ENCODE measurements at places on chromosomes 3 and 15.

DNA sequence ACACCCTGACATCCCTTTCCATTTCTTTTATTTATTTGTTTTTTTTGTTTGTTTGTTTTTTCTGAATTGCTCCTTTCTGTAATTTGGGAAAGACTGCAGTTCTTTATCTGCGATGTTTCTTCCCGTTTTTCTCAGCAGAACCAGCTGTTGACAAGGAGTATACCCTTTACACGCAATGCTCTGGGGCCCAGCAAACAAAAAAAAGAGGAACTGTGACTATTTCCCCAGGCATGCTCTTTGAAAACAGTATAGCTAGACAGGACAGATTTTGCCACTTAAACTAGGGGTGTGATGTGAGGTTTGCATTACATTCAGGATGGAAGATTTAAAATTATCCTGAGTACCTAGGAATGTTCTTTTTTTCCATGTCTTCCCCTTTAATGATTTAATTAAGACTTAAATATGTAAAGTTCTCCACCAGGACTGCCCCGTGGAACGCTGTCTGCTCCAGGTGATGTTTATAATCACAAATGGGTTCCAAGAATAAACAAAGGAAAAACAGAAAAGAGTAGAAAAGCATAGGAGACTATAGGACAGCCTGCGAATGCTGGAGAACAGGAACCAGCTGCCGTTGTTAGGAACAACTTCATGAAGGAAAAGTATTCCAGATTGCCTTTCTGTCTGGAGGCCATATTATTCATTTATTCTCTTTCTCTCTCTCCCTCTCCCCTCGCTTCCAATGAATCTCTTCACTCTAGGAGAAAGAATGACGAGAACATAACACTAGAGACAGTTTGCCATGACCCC is 43.3 kb downstream of the TGFBR2 start:
- no peak for DNase-seq

- DNase-seq = no peak
Observed at GRCh38 chr3:170154084-170154483, 27.4 kb downstream of the PHC3 start.

DNA sequence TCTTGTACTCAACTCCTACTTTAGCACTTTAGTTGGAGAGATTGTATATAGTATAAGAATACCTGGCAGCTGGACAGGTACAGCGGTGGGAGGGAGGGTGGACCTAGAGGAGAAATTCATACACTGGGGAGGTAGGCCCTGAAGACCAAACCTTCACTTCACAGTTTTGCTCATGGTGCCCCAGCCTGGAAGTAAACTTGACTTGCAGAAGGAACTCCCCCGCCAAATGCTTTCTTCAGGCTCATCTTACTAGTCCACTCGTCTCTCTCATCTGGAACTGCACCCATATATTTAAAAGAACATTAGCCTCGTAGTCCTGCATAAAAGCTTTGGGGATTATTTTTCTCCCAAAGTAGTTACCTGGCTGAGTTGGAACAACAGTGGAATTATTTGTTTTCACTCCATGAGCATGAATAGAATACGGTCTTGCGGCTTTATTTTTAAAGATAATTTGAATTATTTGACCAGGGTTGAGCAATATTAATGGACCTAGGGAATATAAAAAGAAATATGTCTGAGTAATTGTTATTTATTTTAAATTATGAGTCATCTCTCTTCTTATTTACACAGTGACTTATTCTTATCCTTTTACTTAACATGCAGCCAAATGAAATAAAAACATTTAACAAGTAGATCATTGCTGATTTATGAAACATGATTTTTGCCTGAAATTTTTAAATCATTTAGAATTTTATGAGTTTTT is 25.5 kb upstream of the CP start:
- DNase-seq = no peak

GRCh38 chr3:150357923-150358607 is 50.0 kb upstream of the TSC22D2 start:
- DNase-seq = no peak

DNA sequence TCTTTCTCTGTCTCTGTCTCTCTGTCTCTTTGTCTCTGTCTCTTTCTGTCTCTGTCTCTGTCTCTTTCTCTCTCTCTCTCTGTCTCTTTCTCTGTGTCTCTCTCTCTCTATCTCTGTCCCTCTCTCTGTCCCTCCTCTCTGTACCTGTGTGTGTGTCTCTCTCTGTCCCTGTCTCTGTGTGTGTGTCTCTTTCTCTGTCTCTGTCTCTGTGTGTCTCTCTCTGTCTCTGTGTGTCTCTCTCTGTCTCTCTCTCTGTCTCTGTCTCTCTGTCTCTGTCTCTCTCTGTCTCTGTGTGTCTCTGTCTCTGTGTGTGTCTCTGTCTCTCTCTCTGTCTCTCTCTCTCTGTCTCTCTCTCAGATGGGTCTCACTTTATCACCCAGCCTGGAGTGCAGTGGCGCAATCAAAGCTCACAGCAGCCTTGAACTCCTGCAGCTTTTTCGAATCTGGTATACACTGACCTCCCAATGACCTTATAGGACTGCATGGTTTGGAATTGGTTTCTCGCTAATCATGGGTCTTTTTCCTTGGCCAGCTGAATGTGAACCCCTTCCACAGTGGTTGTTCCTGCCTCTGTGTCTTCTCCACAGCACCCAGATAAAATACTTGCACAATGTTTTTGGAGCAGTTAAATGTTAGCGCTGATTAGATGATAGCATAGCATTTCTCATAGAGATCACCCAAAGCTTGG is 102.6 kb upstream of the KLHL25 start:
- no peak for DNase-seq

DNA sequence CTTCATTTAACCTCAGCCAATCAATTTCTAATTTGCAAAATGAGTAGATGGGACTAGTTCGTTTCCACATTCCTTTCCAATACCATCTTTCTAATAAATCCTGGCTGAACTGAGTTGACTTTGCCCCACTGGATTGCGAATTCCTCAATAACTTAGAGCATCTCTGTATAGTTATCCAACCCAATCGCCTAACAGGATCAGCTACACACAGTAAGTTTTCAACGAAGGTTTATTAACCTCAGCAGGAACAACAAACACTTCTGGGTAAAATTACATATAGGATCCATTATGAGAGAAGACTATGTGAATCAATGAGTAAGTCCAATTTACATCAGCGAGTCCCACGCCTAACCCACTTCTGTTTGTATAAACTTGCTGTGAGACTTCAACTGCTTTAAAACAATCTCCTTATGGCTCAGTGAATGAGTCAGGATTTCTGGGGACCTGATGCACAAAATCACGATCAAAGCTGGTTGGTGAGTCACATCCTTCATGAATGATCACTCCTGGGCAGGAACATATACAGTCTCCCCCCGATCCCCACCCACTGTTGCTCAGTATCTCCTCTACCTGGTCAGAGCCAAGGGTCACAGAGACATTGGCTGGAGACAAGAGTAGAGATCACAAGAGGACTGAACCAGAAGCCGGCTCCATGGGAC is 142.8 kb downstream of the EDEM1 start:
- DNase-seq = no peak

DNA sequence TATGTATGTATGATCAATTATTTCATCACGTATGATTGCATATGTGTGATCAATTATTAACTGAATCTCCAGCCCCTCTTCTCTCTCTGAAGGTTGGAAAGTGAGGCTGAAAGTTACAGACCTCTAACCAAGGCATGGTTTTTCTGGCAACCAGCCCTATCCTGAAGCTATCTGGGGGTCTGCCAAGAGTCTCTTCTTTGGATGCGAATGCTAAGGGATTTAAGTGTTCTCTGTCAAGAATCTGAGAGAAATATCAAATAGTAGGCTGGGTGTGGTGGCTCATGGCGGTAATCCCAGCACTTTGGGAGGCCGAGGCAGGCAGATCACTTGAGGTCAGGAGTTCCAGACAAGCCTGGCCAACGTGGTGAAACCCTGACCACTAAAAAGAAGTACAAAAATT is 8.1 kb downstream of the NKTR start:
- DNase-seq = no peak

DNA sequence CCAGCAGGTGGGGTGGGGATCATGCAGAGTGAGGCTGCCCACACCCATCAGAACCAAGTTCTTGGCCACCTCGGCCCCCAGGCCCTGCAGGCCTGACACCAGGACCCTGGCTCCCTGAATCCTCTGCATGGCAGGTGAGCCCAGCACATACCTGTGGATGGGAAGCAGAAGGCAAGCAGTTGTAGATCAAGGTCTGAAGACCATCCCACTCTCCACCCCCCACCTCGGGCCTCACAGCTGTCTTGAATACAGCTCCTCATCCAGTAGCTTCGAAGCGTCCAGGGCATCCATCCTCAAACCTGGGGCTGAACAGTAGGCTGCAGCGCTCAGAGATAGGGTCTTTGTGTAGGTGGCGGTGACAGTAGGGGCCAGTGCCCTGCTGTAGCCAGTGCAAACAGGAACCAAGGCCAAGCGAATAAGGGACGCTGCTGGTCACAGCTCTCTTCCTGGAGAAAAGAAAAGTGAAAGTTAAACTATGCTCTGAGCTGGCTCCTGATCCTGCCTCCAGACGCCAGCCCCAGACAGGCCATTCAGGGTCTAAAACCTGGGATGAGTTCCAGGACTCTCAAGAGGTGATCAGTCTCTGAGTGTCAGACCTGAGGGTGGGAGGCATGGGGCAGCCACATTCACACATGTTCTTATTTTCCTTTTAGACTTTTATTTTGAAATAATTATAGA is at the start of gene UBA7:
Gene UBA7, minus strand, starts transcription at position 457 of the 678 bp plus-strand sequence. Its CDS starts 166 bp downstream, at position 291.
- peak; percentile 55 for DNase-seq

GRCh38 chr15:70067011-70067410 is 30.7 kb downstream of the TLE3 start:
- DNase-seq = no peak

Measured in CD4-positive, alpha-beta T cell treated with Interleukin-12 subunit alpha and Interleukin-12 subunit beta, for 1 hour (primary cell).